ENCODE measurements at places on chromosomes 13 and 19.

- DNase-seq, result no peak
Observed at GRCh38 chr13:85347251-85347650, 452.0 kb downstream of the SLITRK6 start.

DNA sequence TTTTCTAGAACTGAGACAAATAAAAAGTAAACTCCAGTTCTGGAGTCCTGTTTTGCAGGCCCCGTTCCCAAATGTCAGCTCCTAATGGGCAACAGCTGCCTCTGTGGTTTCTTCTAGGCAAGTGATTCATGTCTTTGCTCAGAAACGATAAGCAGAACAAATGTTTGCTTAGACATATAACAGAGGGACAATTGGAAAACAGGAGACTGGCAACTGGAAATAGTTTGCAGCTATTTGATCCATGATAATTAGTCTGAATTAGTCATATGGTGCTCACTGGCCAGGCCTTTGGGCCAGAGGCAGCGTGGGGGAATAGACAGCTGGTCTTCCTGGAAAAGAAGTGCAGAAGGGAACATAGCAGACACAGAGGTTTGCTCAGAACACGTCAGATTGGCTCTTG, 29.2 kb upstream of the TSHZ3 start:
- peak; percentile 28 for DNase-seq

DNA sequence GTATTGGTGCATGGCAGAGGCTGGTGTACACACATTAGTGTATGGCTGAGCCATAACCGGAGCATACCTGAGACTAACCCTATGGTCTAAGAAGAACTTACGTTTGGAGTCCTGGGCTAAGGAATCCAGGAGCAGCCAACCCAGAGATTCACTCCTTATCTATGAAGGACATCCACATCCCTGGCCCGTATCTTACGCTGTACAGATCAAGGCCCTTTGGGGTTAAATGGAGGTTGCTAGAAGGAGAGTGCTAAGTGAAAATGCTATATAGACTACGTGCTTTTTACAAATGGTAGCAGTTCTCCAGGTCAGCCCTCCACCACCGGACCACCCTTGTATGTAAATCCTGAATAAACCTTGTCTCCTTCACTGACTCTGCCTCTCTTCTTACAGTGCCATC, 1.9 kb upstream of the SUGT1 start:
- DNase-seq, result no peak

- no peak for DNase-seq
Observed at GRCh38 chr13:24625870-24626849, 54.0 kb upstream of the ATP12A start.

GRCh38 chr13:93309886-93310523, 83.4 kb downstream of the GPC6 start:
- no peak for DNase-seq

- DNase-seq, result no peak
Observed at GRCh38 chr13:98313023-98313921, 136.2 kb upstream of the RNF113B start.

DNA sequence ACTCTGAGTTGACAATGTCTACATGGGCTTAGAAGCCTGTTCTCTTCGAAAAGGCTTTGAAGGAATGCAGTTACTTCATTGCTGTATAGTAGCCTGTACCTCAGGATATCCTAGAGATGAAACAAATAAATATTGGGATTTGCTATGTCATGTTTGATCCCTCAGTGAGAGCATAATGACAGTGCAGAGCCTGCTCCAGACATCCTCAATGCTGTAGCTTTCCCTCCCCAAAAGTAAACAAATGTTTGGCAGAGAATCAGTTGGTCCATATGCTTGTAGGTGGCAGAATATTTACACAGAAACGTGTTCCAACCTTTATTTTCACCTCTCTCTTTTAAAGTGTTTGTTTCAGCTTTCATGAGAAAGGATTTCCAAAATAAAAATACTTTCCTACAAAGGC, 515.3 kb upstream of the SGCG start:
- DNase-seq, result no peak

- no peak for DNase-seq
Observed at GRCh38 chr13:91119643-91120042, 227.8 kb upstream of the MIR17HG start.

DNA sequence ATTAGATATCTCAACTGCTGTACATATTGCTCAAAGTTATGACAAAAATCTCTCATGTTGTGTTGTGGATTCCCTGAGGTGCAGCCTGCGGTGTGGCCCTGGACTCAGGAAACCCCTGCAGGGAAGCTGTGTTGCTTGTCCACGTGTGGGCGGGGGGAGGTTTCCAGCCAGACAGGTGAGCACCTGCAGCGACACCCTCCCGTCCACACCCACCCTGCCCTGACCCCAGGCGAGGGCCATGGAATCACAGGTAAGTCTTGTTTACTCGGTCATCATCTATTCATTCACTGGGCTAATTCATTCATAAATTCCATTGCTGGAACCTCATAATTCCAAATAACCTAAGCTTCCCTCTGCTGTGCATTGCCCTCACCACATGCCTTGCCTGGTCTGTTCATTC, 14.1 kb downstream of the PLPP2 start:
- DNase-seq, result no peak

DNA sequence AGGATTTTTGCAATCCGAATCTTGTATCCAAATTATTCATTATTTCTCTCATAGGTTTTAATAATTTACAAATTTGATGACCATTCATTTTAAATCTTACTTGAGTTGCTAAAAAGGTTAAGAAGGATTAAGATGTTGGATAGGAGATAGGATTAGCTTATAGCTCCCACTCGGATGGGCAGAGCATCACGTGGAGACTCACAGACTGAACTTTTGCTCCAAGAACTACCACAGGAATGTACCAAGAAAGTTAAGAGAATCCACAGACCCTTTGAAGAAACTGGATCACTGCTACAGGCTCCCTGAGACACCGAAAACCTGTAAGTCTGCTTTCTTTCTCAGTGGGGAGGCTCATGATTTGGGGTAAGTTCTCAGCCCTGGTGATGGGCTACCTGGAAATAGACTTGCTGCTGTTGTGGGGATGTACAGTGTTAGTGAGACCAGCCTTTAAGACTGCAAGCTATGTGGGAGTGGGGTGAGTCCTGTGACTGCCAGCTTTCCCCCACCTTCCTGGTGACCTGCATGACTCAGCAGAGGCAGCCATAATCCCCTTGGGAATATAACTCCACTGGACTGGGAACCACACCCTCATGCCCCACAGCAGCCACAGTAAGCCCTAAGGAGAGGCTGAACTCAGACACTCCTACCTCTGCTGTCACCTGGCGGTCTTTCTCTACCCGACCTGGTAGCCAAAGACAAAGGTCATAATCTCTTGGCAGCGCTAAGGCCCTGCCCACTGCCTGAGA, 1458.0 kb downstream of the OLFM4 start:
- DNase-seq, result no peak

DNA sequence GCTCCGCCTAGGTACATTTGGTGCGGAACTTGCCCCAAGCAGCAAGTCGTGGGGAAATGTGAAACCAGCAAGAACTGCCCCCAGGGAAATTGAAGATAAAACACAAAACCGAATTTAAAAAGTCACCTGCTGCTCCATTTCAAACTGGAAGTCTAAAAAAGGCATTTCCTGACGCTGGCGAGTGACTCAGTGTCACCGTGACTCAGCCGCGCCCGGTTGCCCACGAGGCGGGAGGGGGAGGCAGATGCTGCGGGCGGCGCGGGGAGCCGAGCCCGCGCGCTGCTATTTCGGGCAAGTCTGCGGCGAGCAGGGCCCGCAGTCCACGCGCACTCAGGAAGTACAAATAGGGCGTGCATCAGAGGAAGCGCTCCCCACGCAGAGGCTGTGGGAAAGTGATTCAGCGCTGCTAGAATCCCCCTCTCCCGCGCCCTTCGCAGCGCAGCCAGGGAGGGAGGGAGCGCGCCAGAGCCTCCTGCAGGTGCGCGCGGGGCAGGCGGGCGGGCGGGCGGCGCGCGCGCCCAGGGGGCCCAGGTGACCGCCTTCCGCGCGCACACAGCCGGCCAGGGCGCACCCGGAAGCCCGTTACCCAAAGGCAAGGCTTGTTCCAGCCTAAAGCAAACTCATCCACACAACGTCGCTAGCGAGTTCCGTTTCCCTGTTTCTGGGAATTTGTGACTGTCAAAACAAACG, 168.8 kb downstream of the COL4A1 start:
- no peak for DNase-seq

DNA sequence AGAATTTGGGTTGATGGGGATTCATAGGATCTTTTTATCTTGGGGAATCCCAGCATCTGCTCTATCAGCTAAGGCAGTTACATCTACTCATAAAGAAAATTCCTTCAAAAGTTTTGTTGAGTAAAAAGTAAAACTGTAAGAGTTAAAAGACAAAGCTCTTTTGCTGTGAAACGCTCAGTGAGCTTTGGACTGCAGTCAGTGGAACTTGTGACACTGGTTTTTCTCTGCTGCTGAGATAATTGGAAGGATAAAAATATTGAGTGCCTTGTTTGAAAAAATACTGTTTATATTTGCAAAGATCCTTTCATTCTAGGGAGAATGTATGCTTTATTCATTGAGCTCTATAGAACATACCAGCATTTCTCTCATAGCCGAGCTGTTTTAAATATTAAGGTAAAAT, 5.3 kb downstream of the NAXD start:
- DNase-seq, result no peak

DNA sequence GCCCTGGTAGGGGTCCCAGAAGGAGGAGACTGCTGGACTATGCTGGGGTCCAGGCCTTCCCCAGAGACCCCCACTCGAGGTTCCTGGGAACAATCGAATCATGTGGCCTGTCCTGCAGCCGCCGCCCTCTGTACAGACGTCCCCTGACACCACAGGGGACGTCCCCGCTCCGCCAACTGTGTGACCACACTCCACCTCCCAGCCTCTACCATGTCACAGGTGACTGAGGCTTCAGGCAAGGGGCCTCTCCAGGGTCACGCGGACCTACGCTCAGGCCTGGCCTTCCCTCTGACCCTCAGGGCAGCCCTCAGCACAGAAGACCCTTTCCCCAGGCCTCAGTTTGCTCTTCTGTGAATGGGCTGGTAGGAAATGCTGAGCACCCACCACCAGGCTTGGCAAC, 13.1 kb upstream of the TMEM161A start:
- no peak for DNase-seq
